Stimulated activated naive CD4-positive, alpha-beta T cell (primary cell): ENCODE measurements at places on chromosomes 7 and 10.

DNA sequence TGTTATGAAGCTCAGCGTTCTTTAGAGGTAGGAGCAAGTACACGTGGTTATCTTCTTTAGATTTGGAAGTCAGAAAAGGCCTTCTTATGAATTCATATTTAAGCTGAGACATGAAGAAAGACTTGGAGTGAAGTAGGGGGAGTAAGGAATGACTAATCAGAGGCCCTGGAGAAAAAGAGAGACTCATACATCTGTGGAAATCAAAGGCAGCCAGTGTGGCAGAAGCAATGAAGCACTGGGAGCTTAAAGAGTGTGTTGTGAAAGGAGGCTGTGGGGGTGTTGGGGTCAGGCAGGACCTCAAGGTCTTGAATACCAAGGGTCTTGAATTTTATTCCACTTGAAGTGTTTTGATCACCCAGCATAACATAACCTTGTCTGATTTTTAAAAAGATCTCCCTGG lies 35.7 kb upstream of the FGL2 start:
- DNase-seq: no peak

DNA sequence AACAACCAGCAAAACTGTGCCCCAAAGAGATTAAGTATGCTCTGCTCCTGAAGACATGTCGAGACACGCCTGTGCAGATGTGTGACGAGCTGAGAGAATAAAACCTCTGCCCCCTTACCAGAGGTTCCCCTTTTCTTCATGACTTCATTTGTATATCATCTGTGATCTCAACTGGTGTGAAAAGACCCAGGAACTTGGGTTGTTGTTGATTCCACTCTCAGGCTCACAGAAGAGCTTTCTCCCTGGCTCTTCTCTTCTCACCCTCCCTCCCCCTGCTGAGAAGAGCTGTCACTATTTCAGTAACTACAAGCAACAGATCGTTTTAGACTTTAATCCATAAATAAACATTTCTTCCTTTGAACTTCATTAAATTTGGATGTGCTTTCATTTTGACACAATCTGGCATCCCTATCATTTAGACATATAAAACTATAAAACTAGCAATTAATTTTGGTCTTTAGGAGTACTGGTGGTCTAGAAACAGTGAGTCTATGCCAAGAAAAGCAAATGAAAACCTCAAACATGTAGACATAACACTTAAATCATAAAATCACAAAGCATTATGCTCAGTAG lies 179.3 kb upstream of the FZD8 start:
- DNase-seq: no peak

- no peak for DNase-seq
Measured at GRCh38 chr7:124375391-124375790, 342.5 kb upstream of the TMEM229A start.

DNA sequence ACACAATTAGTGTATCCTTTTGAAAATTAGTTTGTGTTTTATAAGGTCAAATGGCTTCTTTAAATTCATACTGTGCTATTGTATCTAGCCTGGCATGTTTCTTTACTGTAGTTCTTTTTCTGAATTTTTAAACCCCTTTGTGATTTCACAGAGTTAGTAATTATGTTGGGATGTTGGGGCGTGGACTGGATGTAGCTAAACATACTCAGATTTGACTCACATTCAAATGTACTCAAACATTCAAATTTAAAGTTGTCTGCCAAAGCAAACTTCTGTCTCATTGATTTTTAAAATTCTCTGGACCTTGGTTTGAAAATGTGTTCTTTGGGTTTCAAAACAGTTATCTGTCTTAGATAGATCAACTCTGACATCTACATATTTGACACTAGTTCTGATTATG lies 7.2 kb upstream of the NRP1 start:
- DNase-seq: no peak

DNA sequence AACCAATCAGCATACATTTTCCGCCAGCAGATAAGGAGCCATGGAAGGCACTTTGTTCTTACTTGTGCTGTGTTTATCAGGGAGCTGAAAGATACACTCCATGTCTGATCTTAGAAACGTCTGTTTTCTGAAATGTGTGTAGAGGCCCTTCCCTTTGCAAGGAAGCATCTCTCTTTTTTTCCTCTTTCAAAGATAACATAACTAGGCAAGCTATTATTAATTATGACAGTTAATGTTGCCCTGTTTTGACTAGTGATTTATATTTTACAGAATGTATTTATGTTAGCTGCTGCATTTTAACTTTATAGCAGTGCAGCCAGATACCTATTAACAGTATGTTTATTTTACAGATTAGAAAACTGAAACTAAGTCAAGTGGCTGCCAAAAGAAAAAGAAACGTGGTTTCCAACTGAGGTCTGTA lies 683.2 kb upstream of the IGFBP3 start:
- no peak for DNase-seq
